ENCODE measurements at places on chromosomes 12 and 14. TPM values are rescaled to one million over a fixed set of nuclear protein-coding genes. Genes with fewer than 3 reads are reported as not detected.

The CEBPE gene
- not detected for total RNA-seq

GRCh38 chr12:57793920-57794319, 11.3 kb downstream of the TSFM start:
- H3K27me3 ChIP-seq, result no peaks in the 10 kb centered on the region
- H3K4me3 ChIP-seq, result peak overlapping the region; percentile 16
- peak; percentile 81 for DNase-seq
- H3K27ac ChIP-seq, result peak overlapping the region; percentile 89
- peaks cover 32% of the 10 kb centered on the region for H3K4me1 ChIP-seq

GRCh38 chr12:11839091-11839641, 189.7 kb downstream of the ETV6 start:
- no peak overlapping the region for H3K4me3 ChIP-seq
- H3K27me3 ChIP-seq, result peaks cover 4% of the 10 kb centered on the region
- peaks cover 33% of the 10 kb centered on the region for H3K4me1 ChIP-seq
- H3K36me3 ChIP-seq, result peaks cover 37% of the 10 kb centered on the region
- H3K27ac ChIP-seq, result peak overlapping the region; percentile 54

- DNase-seq, result no peak
- H3K4me3 ChIP-seq, result no peak overlapping the region
- H3K36me3 ChIP-seq, result no peaks in the 10 kb centered on the region
- peaks cover 13% of the 10 kb centered on the region for H3K4me1 ChIP-seq
These were observed 85.7 kb downstream of the SLC6A15 start for GRCh38 chr12:84826925-84827324.

DNA sequence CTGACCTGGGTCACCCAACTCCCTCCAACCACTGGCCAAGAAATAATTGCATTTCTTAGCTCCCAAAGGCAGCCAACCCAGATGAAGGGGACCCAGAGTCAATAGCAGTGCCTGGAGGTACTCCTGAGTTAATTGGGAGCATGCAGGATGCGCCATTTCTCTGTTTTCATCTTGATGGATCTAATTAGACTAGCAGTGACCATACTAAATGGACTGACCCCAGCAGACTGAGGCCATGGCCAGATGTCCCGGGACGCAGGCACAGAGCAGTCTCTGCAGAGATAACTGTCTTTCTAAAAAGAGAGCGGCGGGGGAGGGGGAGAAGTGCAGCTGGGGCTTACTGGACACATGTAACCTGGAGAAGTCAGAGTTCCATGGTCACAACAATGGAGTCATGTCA, 53.2 kb upstream of the CMKLR1 start:
- H3K27ac ChIP-seq, result no peak overlapping the region
- H3K4me3 ChIP-seq, result no peak overlapping the region
- H3K27me3 ChIP-seq, result no peaks in the 10 kb centered on the region

The KLRK1 gene
- not detected for total RNA-seq

DNA sequence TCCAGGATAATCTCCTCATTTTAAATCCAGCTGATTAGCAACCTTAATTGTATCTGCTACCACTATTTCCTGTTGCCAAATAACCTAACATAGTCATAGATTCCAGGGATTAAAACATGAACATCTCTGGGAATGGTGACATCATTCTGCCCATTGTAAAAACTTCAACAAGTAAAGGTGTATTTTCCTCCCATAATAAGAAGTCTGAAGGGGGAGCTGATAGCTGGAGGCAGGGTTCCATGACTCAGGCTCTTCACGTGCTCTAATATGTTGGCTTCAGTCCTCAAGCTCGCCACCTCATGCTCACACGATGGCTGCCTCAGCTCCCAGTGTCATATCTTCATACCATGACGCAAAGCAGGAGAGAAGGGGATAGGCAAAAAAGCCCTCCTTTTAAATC, 172.0 kb upstream of the VASH1 start:
- no peak overlapping the region for H3K27ac ChIP-seq
- H3K27me3 ChIP-seq, result no peaks in the 10 kb centered on the region
- DNase-seq, result no peak
- no peaks in the 10 kb centered on the region for H3K36me3 ChIP-seq

GRCh38 chr12:6532927-6533652, 1.2 kb upstream of the GAPDH start:
- DNase-seq, result peak; percentile 80
- peak overlapping the region; percentile 100 for H3K27ac ChIP-seq
- H3K27me3 ChIP-seq, result peaks cover 53% of the 10 kb centered on the region
- peaks cover 57% of the 10 kb centered on the region for H3K4me1 ChIP-seq
- peaks cover 67% of the 10 kb centered on the region for H3K36me3 ChIP-seq

- peaks cover 26% of the 10 kb centered on the region for H3K36me3 ChIP-seq
- no peak for DNase-seq
- no peaks in the 10 kb centered on the region for H3K4me1 ChIP-seq
- H3K27me3 ChIP-seq, result no peaks in the 10 kb centered on the region
- H3K27ac ChIP-seq, result no peak overlapping the region
- H3K4me3 ChIP-seq, result no peak overlapping the region
These were observed 607 bp downstream of the OS9 start for GRCh38 chr12:57694459-57695019.

GRCh38 chr12:78191611-78192010, 360.9 kb downstream of the NAV3 start:
- peak overlapping the region; percentile 70 for H3K27ac ChIP-seq
- no peak for DNase-seq
- peaks cover 2% of the 10 kb centered on the region for H3K27me3 ChIP-seq
- no peak overlapping the region for H3K4me3 ChIP-seq
- H3K36me3 ChIP-seq, result peaks cover 74% of the 10 kb centered on the region

The GPRC5D gene
- not detected for total RNA-seq

DNA sequence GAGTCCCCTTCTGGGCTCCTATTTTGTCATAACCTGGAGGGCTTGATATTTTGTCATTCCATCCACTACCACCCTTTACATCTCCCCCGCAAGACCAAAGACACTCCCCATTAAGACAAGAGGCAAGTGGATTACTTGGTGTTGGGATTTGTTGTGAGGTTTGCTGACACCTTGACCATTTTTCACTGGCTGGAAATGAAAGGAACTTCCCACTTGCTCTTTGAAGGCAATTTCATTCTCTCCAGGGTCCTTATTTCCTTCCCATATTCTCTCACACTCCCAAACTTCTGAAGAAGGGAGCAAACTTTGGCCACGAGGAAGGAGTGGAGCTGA, 14.9 kb downstream of the AGAP2 start:
- H3K4me3 ChIP-seq, result no peak overlapping the region
- peaks cover 2% of the 10 kb centered on the region for H3K27me3 ChIP-seq
- DNase-seq, result no peak

DNA sequence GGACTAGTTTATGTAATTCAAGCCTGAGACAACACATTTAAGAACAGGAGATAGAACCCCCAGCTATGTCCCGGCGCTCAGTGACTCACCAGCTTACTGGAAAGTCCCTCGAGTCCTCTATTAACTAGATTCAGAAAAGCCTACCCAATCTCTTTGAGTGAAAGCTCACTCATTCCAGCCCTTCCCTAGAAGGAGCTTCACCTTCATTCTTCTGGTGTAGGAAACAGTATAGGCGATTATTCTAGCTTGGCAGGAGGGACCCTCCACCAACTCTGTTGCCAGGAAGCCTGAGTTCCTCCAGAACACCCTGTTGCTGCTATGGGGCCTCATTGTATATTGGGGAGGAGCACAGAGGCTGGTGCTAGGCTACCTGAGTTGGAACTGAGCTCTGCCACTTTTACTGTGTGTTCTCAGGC, 57.2 kb upstream of the AEBP2 start:
- H3K27me3 ChIP-seq, result no peaks in the 10 kb centered on the region
- peak; percentile 60 for DNase-seq
- H3K4me1 ChIP-seq, result peaks cover 13% of the 10 kb centered on the region

GRCh38 chr14:77674931-77675330, 32.9 kb downstream of the ALKBH1 start:
- no peak for DNase-seq
- H3K36me3 ChIP-seq, result peaks cover 10% of the 10 kb centered on the region
- no peak overlapping the region for H3K27ac ChIP-seq
- no peaks in the 10 kb centered on the region for H3K4me1 ChIP-seq
- no peaks in the 10 kb centered on the region for H3K27me3 ChIP-seq

The OR4E2 gene
- not detected for total RNA-seq

GRCh38 chr14:104865081-104865630, at the start of gene CEP170B:
Gene CEP170B (plus strand): TSS chr14:104865268. CDS start chr14:104868451, 3,183 bp downstream.
- peaks cover 15% of the 10 kb centered on the region for H3K4me1 ChIP-seq
- H3K36me3 ChIP-seq, result no peaks in the 10 kb centered on the region
- no peak for DNase-seq
- H3K4me3 ChIP-seq, result peak within 1 kb of the TSS; percentile 89

The BMP4 gene
- total RNA-seq, result 14.5 TPM

DNA sequence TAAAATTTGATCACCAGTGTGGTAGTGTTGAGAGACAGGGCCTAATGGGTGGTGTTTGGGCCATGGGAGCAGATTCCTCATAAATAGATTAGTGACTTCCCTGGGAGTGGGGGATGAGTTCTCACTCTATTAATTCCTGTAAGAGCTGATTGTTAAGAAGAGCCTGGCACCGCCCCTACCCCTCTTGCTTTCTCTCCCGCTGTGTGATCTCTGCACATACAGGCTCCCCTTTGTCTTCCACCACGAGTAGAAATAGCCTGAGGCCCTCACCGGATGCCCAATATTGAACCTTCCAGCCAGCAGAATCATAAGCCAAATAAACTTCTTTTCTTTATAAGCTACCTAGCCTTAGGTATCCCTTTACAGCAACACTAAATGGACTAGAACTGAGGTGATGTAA, 31.9 kb upstream of the CAND1 start:
- H3K4me3 ChIP-seq, result no peak overlapping the region
- H3K4me1 ChIP-seq, result no peaks in the 10 kb centered on the region
- no peaks in the 10 kb centered on the region for H3K36me3 ChIP-seq
- H3K27ac ChIP-seq, result no peak overlapping the region
- peaks cover 4% of the 10 kb centered on the region for H3K27me3 ChIP-seq

DNA sequence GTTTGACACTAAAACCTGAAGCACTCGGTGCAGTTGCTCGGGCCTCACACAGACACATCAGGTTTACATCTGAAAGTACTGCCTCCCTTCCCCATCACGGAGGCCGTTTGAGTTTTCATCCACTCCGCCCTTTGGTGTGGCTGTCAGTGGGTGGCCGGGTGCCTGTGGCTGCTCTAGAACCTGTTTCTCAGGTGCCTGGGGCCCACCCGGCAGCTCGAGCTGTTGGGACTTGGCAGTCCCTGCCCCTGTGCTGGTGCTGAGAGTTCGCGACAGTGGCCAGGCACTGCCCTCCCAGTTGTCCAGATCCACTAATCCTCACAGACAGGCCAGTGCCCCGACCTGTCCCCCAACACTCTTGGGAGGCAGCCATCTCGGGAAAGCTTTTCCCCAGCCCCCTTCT, 22.4 kb downstream of the XRCC3 start:
- H3K4me3 ChIP-seq, result no peak overlapping the region
- no peak overlapping the region for H3K27ac ChIP-seq
- peaks cover 5% of the 10 kb centered on the region for H3K27me3 ChIP-seq

DNA sequence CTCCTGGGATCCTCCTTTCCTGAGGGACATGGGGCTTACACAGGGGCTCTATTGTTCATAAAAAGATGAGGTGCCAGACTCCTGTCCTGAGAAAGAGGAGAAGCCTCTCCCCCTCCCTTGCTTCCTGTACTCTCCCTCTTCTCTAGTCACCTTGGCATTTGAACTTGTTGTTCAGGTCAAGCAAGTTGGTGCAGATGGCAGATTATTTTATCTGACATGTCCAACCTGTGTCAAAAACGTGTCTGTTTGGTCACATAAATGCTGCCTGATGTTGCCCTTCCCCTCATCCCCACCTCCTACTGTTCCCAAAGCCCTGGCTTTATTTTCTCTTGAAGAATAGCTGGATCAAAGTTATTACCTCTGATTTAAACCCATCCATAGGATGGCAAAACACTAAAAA, 154.8 kb downstream of the TMX1 start:
- H3K27me3 ChIP-seq, result no peaks in the 10 kb centered on the region
- H3K27ac ChIP-seq, result peak overlapping the region; percentile 94
- peaks cover 74% of the 10 kb centered on the region for H3K4me1 ChIP-seq
- no peak for DNase-seq
- peaks cover 5% of the 10 kb centered on the region for H3K36me3 ChIP-seq

Data from HFFc6 (cell line).